Right ventricle myocardium inferior (tissue), 1 donor: ENCODE measurements at places on chromosomes 2 and 18. TPM values are rescaled to one million over a fixed set of nuclear protein-coding genes. Genes with fewer than 3 reads are reported as not detected.

Gene C1QL2
- not detected for total RNA-seq

DNA sequence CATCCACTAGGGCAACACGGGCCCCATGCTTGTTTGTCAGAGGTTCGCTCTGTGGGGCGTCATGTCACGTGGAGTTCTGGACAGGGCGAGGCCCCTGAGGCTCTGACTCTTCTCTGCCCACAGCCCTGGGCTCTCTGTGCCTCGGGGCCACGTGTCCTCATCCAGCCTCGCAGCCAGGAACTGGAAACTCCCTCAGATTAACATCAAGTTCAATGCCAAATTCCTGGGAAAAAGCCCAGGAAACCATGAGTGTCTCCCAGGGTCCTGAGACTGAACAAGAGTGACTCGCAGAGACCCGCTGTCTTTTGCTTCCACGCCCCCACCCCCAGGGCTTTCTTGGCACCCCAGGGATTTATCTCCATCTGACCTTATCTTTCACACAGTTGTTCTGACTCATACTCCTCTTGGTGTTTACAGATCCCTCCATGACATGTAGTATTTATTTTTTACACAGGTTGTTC is 174.0 kb upstream of the PIEZO2 start:
- DNase-seq = no peak

- DNase-seq = peak; percentile 53
Observed at GRCh38 chr2:156625360-156626170, 189.4 kb downstream of the GPD2 start.

DNA sequence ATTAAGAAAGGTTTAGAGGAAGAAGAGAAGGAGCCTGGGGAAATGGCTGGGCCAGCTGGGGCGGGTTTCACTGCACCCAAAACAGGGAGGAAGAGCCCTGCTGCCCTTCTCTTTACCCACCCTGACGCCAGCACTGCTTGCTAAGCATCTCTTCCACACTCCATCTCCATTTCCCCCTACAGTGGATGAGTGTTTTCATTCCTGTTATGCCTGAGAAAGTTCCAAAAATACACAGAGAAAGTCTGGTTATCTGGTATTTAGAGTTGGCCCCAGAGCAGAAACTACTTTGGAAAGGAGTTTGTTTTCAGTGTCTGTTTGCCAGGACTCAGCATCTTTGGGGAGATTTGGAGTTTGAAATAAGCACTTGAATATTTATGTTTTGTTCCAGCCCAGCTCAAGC is 451.0 kb downstream of the SLC4A3 start:
- DNase-seq = no peak

DNA sequence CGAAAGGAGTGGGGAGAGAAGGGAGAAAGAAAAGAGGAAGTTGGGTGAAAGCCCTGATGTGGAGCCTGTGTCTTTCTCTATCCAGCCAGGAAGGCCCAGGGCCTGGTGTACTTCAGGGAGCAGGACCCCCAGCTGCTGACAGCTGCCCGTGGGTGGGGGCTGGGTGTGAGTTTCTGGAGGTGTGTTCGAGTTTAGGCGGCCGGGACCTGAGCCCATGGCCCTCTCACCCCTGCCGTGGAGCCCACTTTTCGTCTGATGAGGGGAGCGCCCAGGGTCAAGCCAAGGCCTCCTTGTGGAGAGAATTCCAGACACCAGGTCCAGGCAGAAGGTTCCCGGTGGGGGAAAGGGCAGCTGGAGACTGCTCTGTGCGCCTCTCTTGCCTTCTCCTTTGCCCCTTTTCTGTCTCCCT is 2.2 kb downstream of the SIX3 start:
- no peak for DNase-seq

GRCh38 chr2:150903461-150903860 is 358.2 kb downstream of the RBM43 start:
- DNase-seq = no peak

GRCh38 chr2:170713543-170714380 is 1.4 kb upstream of the SP5 start:
- no peak for DNase-seq

DNA sequence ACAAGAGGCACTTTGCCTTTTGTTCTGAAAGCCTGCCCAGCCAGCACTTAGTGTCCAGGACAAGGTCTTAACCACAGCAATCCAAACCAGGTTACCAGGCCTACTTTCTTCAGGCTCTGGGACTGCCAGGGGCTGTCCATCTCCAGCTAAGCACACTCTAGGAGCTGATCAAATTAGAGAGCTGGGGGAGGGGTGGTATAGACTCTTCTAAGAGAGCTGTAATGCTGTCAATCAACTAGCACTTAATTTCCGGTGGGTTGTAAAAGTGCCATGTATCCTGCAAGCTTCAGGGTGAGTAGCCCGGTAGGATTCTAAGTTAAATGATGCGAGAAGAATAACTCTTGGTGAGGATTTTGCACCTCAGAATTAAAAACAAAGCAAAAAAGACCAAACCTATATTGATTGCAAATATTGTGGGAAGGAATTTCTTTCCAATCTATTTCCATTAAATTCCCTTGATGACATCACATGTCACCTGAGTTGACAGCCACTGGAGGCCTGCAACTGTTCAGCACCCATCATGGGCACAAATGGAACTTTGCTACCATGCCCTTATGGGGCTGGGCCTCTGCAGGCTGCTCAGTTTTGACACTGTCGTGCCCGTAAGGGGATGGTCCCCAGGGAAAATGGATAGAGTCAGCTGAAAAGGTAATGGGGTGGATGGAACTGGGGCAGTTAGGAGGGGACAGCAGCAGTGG is 8.7 kb upstream of the COX7A2L start:
- no peak for DNase-seq
